Endodermal cell (in vitro differentiated cells): ENCODE measurements at places on chromosomes 1 and 21. TPM values are rescaled to one million over a fixed set of nuclear protein-coding genes. Genes with fewer than 3 reads are reported as not detected.

GRCh38 chr1:116175611-116176010 is 64.4 kb downstream of the MAB21L3 start:
- no peak overlapping the region for H3K4me3 ChIP-seq
- no peak overlapping the region for H3K27ac ChIP-seq
- no peaks in the 10 kb centered on the region for H3K4me1 ChIP-seq
- no peak for DNase-seq
- H3K27me3 ChIP-seq: peaks cover 14% of the 10 kb centered on the region

DNA sequence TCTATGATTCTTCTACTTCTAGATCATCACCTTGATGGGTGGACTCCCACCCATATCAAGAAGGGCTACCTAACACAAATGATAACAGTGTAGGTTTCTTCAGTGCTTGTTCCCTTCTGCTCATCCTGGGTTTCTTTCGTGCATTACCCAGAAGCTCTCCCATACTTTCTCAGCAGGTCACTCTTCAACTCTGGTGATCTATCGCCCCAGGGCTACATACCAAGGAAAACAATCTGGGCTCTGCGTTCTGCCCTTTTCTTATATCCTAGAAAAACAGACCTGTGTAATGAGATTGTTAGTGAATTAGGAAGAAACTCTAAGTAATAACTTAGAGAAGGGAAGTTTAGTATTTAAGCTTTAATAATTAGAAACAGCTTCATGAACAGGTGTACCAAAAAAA is 370.6 kb upstream of the SPAG17 start:
- H3K27me3 ChIP-seq: no peaks in the 10 kb centered on the region
- no peak for DNase-seq
- no peaks in the 10 kb centered on the region for H3K4me1 ChIP-seq

GRCh38 chr1:240527086-240527485 is 84.9 kb downstream of the GREM2 start:
- no peak overlapping the region for H3K27ac ChIP-seq
- no peaks in the 10 kb centered on the region for H3K27me3 ChIP-seq
- peaks cover 19% of the 10 kb centered on the region for H3K4me1 ChIP-seq
- peaks cover 19% of the 10 kb centered on the region for H3K36me3 ChIP-seq
- no peak for DNase-seq

DNA sequence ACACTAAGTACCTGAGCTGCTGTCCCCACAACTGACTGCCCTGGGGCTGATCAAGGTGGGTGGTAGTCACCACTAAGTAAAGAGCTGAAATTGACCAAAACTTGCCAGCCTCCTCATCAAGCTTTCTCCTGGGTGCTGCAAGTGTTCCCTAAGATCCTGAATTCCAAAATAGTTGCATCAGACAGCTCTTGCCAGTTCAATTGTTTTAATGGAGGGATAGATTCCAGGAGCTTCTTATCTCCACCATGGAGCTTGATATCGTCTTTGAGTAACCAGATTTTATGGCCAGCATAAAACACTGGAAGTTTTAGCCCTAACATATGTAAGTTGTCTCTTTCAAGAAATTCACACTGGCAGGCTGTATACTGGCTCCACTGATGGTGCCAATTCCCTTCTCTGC is 90.3 kb downstream of the NID1 start:
- no peaks in the 10 kb centered on the region for H3K27me3 ChIP-seq
- peaks cover 5% of the 10 kb centered on the region for H3K4me1 ChIP-seq
- no peak overlapping the region for H3K4me3 ChIP-seq
- no peaks in the 10 kb centered on the region for H3K36me3 ChIP-seq
- no peak for DNase-seq

GRCh38 chr1:38451541-38451993 is 405.0 kb upstream of the POU3F1 start:
- DNase-seq: peak; percentile 83
- H3K27me3 ChIP-seq: no peaks in the 10 kb centered on the region
- H3K4me1 ChIP-seq: peaks cover 3% of the 10 kb centered on the region
- H3K4me3 ChIP-seq: no peak overlapping the region
- no peaks in the 10 kb centered on the region for H3K36me3 ChIP-seq

DRAXIN gene
- total RNA-seq: 6.0 and 8.1 TPM in 2 replicates

DNA sequence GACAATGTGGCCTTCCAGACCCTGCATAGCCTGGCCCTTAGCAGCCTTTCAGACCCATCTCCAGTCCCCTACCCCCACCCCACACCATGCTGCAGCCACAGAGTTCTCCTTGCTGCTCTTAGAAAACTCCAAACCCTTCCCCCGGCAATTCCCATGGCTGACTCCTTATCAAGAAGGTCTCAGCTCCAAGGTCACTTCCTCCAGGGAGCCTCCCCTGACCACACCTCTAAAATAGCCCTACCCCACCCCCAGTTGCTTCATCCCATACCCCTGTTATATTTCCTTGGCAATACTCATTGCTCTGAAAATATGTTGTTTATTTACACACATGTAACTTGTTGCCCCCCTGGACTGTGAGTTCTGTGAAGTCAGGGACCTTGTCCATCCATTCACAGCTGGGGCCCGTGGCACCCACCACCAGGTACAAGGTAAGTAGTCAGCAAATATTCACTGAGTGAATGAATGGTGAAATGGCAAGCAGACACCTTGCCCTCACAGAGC is 4.3 kb upstream of the ADGRB2 start:
- H3K27ac ChIP-seq: no peak overlapping the region
- no peak for DNase-seq
- no peak overlapping the region for H3K4me3 ChIP-seq
- H3K4me1 ChIP-seq: peaks cover 37% of the 10 kb centered on the region
- H3K36me3 ChIP-seq: no peaks in the 10 kb centered on the region

PPCS gene
- 41.3 to 51.3 TPM (median 48.9 TPM) in 3 replicates for total RNA-seq

GRCh38 chr1:200330741-200331428 is 79.0 kb downstream of the ZNF281 start:
- no peaks in the 10 kb centered on the region for H3K36me3 ChIP-seq
- peak overlapping the region; percentile 40 for H3K27ac ChIP-seq
- peak overlapping the region; percentile 7 for H3K4me3 ChIP-seq
- peak; percentile 77 for DNase-seq

LDLRAP1 gene
- 4.7 to 14.5 TPM (median 14.1 TPM) in 3 replicates for total RNA-seq
